ENCODE measurements at places on chromosomes 4 and X.

GRCh38 chrX:149908308-149908707, 21.1 kb upstream of the HSFX4 start:
- no peak for DNase-seq

GRCh38 chrX:109797311-109797975, 64.4 kb upstream of the ACSL4 start:
- DNase-seq: no peak

DNA sequence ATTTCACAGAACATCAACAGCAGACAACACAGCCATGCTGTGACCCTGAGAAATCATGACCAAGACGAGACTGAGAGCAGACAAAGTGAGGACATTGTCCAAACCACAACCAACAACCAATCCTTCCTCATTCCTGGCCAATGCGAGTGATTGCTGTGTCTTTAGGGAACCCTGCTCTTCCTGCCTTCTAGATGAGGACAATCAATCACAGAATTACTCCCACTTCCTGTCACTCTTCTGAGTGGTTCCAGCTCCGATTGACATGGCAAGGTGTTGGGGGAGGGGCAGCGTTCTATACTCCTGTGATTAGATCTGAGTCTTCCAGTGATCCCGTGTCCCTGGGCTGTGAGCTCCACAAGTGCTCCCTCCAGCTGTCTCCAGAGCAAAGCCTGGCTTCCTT, 227.8 kb downstream of the STIM2 start:
- no peak for DNase-seq

DNA sequence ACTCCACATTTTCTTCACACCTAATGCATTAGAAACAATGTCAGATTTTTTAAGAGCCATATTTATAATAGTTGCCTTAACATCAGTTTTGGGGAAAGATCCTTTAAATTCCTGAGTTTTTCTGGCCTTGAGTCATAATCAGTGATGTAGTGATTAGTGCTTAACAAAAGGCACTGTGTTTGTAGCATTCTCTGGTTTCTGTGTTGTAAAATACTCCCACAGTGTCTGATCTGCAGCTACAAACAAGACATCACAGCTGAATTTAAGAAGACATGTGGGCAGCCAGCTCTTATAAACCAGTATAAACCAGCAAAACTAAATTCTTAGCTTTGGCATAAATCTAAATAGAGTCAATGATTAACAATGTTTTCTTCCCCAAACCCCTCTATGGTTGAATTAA, 233.8 kb downstream of the FSTL5 start:
- no peak for DNase-seq

DNA sequence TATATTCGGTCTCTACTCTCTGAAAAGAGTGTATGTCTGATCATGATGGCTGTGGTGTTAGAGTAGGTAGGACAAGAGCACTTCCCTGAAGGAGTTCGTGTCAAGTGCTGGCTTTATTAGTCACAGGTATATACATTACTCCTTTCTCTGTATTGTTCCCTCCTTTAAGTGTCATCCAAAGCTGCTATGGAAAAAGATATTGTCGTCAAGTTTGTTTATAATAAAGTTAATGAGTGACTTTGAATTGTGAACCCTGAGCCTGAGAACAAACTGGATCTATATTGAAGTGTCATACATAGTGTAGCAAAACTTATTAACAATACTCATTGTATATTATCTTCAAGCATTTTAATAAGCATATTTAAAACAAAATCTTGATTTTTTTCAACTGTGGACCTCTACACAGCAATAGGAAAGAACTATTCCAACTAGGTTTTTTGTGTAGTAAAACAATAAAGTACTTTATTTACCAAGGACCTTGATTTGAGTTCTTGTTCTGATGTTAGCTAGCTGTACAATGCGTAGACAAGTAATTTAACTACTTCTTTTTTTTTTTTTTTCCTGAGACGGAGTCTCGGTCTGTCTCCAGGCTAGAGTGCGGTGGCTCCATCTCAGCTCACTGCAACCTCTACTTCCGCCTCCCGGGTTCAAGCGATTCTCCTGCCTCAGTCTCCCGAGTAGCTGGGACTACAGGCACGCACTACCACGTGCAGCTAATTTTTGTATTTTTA, 177.7 kb downstream of the RAPGEF2 start:
- no peak for DNase-seq

DNA sequence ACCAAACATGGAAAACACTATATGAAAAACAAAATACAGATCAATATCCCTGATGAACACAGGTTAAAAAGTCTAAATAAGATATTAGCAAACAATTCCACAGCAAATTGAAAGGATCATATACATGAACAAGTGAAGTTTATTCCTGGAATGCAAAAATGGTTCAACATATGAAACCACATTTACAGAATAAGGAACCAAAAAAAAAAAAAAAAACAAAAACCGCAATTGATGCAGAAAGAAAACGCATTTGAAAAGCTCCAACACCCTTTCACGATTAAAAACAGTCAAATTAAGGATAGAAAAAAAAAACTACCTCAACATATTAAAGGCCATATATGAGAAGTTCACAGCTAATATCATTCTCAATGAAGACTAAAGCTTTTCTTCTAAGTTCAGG, 45.4 kb upstream of the STS start:
- no peak for DNase-seq

DNA sequence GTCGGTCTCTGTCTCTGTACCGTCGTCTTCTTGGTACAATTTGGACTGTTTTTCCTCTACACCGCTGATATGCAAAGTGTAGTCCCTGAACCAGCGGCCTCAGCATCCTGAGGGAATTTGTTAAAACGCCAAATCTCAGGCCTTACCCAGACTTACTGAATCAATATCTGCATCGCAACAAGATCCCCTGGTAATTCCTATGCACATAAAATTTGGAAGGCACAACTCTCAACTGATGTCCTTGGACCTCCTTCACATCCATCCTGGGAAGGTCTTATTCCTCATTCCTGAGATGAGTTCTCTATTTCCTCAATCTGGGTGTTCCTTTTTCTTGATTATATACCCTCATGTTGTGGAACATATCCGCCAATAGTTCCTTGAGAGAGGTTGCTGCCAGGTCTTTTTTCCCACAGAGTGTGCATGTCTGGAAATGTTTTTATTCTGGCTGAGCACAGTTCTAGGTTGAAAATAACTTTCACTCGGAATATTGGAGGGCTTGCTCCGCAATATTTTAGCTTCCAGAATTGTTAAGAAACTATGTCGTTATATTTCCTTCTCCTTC, 738 bp upstream of the HPF1 start:
- DNase-seq: peak; percentile 1

- no peak for DNase-seq
These were observed 17.0 kb downstream of the SNCA start for GRCh38 chr4:89820010-89820409.

- DNase-seq: no peak
These were observed 167.8 kb upstream of the NAP1L5 start for GRCh38 chr4:88865466-88865865.
